ENCODE measurements at places on chromosomes 16 and 17. TPM values are rescaled to one million over a fixed set of nuclear protein-coding genes. Genes with fewer than 3 reads are reported as not detected.

DNA sequence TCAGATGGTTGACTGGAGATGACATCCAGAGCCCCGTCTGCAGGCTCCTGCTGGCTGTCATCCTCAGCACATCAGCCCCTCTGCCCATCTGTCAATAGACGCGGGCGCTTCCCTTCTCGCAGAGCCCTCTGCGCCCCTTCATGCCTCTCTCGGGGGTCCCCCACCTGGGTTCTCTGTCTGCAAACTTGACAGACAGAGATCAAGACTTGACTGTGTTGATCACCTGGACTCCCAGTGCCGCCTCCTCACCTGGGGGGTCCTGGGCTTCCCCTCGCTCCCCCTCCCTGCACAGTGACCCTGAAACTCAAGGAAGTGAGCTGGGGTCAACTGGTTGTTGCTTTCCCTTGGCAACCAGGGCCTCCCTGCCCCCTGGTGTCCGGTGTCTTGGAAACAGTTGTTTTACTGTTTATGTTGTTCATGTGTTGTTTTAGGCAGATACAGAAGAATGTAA, 31.9 kb downstream of the RNF213 start:
- no peak for DNase-seq
- peaks cover 100% of the 10 kb centered on the region for H3K36me3 ChIP-seq
- no peak overlapping the region for H3K4me3 ChIP-seq
- H3K27ac ChIP-seq: no peak overlapping the region
- no peaks in the 10 kb centered on the region for H3K27me3 ChIP-seq

GRCh38 chr17:44591206-44591605, 33.9 kb downstream of the FZD2 start:
- H3K27ac ChIP-seq: no peak overlapping the region
- no peaks in the 10 kb centered on the region for H3K36me3 ChIP-seq
- no peaks in the 10 kb centered on the region for H3K4me1 ChIP-seq

DNA sequence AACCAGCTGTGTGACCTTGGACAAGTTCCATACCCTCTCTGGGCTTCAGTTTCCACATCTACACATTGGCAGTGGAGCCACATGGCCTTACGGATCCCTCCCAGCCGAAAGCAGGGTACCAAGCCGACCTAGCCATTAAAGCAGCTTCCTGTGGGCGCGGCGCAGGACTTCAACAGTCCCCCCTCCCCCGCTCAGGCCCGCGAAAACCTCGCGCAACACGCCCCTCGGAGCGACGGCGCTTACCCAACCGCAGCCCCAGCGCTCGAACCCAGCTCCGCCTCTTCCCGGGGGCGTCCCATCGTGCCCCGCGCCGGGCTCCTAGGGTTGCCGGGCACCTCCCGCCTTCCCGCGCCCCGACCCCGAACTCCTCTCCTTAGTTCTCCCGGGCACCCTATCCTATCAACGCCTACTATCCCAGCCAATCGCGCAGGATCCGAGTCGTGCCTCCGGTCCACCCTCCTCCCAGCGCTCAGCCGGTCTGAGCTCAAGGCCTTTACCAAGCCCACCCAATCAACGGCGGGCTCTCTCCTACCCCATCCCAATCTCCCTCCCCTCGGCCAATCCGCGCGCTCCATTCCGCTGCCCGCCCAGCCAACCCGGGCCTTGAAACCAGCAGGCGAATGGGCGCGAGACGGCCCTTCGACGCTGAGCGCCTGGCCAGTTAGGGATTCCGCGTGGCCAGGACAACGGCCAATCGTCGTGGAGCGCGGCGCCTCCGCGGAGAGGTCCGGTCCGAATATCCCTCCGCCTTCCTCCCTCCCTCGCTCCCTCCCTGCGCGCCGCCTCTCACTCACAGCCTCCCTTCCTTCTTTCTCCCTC, at the start of gene KPNB1:
TSS of gene KPNB1 (plus strand) at position 767 of the 819 bp plus-strand sequence. CDS start 326 bp downstream, outside the sequence.
- H3K27ac ChIP-seq: peak within 1 kb of the TSS; percentile 89
- peak within 1 kb of the TSS; percentile 92 for H3K4me3 ChIP-seq
- H3K27me3 ChIP-seq: no peaks in the 10 kb centered on the region
- H3K4me1 ChIP-seq: peaks cover 85% of the 10 kb centered on the region

GRCh38 chr16:19929062-19929511, 44.4 kb upstream of the GPRC5B start:
- no peaks in the 10 kb centered on the region for H3K27me3 ChIP-seq
- H3K4me3 ChIP-seq: no peak overlapping the region
- no peak overlapping the region for H3K27ac ChIP-seq
- DNase-seq: no peak

DNA sequence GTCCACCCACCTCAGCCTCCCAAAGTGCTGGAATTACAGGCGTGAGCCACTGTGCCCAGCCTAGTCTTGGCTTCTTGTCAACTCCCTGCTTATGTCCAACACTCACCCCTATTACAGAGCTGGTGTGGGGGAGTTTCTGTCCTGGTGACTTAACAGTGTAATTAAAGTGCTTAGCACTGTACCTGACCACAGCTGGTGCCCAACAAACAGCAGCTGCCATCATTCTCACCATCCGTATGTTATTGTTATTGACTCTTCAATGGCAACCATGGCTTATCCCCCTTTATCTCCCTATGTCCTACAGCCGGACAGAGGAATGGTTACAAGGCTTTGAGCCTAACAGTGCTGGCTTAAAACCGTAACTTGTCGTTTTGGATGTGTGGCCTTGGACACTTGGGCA, 17.0 kb upstream of the BRCA1 start:
- H3K27ac ChIP-seq: no peak overlapping the region
- H3K27me3 ChIP-seq: no peaks in the 10 kb centered on the region
- peaks cover 17% of the 10 kb centered on the region for H3K4me1 ChIP-seq
- peaks cover 4% of the 10 kb centered on the region for H3K36me3 ChIP-seq
- H3K4me3 ChIP-seq: no peak overlapping the region
- DNase-seq: no peak

MYOCD gene
- polyA plus RNA-seq: not detected

GRCh38 chr17:7133424-7133823, 18.8 kb upstream of the ASGR2 start:
- H3K36me3 ChIP-seq: no peaks in the 10 kb centered on the region
- H3K27ac ChIP-seq: peak overlapping the region; percentile 100

TBX4 gene
- not detected for polyA plus RNA-seq

MMP2 gene
- not detected for polyA plus RNA-seq

DNA sequence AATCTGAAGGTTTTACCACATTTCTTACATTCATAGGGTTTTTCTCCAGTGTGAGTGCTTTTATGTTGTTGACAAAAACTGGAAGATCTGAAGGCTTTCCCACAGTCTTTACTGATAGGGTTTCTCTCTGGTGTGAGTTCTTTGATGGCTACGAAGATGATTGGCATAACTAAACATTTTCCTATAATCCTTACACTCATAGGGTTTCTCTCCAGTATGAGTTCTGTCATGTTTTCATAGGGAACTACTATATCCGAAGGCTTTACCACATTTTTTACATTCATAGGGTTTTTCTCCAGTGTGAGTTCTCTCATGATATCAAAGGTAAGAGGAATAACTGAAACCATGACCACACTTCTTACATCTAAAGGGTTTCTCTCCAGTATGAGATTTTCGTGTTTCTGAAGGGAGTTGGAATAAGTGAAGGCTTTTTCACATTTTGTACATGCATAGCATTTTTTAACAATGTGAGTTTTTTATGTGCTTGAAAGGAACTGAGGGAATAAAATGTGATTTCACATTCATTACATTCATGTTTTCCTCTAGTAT, 1987.7 kb downstream of the TP53TG3F start:
- no peaks in the 10 kb centered on the region for H3K36me3 ChIP-seq
- no peak overlapping the region for H3K27ac ChIP-seq
- H3K4me1 ChIP-seq: no peaks in the 10 kb centered on the region
- H3K27me3 ChIP-seq: no peaks in the 10 kb centered on the region
- no peak overlapping the region for H3K4me3 ChIP-seq

DNA sequence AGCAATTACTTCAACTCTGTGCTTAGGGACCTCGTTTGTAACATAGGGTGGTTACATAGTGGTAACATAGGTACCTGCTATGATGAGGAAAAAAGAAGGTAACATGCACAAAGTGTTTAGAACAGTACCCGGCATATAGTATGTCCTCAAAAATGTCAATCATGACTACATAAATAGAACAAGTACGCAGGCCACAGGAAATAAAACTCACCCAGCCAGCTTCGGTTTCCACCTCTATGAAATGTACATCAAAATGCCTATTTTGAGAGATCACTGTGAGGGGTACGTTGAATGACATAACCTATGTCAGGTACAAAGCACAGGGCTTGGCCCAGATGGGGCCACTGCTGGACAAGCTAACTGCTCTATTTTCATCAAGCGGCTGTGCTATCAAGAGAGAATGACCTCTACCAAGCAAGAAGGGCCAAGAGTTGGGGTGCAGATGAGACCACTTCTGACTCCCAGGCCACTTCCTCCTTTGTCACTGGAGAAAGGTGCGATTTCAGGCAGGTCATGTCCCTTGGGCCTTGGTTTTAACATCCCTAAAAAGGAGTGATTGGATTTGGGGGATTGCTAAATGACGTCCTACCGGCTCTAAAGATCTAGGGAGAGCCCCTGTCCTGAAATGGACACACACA, 45.4 kb downstream of the WSB1 start:
- H3K36me3 ChIP-seq: no peaks in the 10 kb centered on the region
- no peak overlapping the region for H3K4me3 ChIP-seq
- H3K27ac ChIP-seq: peak overlapping the region; percentile 16
- no peaks in the 10 kb centered on the region for H3K27me3 ChIP-seq

- peak overlapping the region; percentile 79 for H3K27ac ChIP-seq
- DNase-seq: peak; percentile 38
- peak overlapping the region; percentile 72 for H3K4me3 ChIP-seq
- peaks cover 70% of the 10 kb centered on the region for H3K4me1 ChIP-seq
- no peaks in the 10 kb centered on the region for H3K27me3 ChIP-seq
These were observed 15.7 kb downstream of the C16orf74 start for GRCh38 chr16:85735225-85735635.

CES1 gene
- 38.4 TPM for polyA plus RNA-seq

GRCh38 chr16:89837014-89837546, 8.8 kb downstream of the SPIRE2 start:
- no peaks in the 10 kb centered on the region for H3K27me3 ChIP-seq
- no peaks in the 10 kb centered on the region for H3K36me3 ChIP-seq
- no peak for DNase-seq
- peaks cover 22% of the 10 kb centered on the region for H3K4me1 ChIP-seq
- H3K27ac ChIP-seq: peak overlapping the region; percentile 75

- DNase-seq: no peak
- H3K27ac ChIP-seq: peak overlapping the region; percentile 62
- H3K4me1 ChIP-seq: peaks cover 9% of the 10 kb centered on the region
- no peak overlapping the region for H3K4me3 ChIP-seq
These were observed 11.5 kb downstream of the TRIM25 start for GRCh38 chr17:56902348-56902747.

BTBD17 gene
- polyA plus RNA-seq: not detected

GRCh38 chr17:4003501-4004421, 39.5 kb upstream of the ATP2A3 start:
- no peak for DNase-seq
- H3K27ac ChIP-seq: no peak overlapping the region
- H3K4me3 ChIP-seq: no peak overlapping the region
- H3K36me3 ChIP-seq: peaks cover 35% of the 10 kb centered on the region
- H3K27me3 ChIP-seq: no peaks in the 10 kb centered on the region

AGRP gene
- 0.32 TPM for polyA plus RNA-seq

HOXB7 gene
- not detected for polyA plus RNA-seq

GRCh38 chr17:42334677-42335076, 46.4 kb downstream of the STAT5A start:
- no peaks in the 10 kb centered on the region for H3K27me3 ChIP-seq
- peaks cover 80% of the 10 kb centered on the region for H3K36me3 ChIP-seq
- no peak for DNase-seq
- H3K4me3 ChIP-seq: no peak overlapping the region
- peaks cover 12% of the 10 kb centered on the region for H3K4me1 ChIP-seq
